SK-N-MC (cell line): ENCODE measurements at places on chromosomes 3 and 15.

GRCh38 chr3:183159333-183159732, 3.2 kb downstream of the LAMP3 start:
- DNase-seq: no peak

DNA sequence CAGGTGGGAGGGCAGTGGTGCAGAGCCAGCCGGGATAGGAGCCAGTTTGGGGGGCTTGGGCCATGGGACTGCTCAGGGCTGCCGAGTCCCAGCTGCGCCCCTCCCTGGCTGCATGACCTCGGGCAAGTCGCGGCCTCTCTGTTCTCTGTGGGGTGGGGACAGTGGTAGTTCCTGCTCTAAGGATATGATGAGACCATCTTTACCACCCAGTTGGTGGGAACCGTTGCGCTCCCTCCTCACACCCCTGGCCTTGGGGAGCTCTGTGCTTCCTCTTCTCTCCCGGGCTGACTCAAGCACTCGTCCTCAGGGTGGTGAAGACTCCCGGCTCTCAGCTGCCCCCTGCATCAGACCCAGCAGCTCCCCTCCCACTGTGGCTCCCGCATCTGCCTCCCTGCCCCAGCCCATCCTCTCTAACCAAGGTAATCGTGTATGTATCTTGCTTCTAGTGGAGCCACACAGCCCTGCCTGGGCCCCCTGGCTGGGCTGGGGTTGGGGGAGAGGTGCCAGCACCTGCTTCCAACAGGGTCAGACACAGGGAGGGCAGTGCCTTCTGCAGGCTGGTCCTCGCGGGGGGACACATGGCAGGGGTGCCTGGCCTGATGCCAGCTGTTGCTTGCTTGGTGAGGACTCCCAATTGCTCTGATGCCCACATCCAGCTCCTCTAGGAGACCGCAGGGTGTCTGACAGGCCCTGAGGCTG, 15.1 kb upstream of the STAB1 start:
- no peak for DNase-seq

DNA sequence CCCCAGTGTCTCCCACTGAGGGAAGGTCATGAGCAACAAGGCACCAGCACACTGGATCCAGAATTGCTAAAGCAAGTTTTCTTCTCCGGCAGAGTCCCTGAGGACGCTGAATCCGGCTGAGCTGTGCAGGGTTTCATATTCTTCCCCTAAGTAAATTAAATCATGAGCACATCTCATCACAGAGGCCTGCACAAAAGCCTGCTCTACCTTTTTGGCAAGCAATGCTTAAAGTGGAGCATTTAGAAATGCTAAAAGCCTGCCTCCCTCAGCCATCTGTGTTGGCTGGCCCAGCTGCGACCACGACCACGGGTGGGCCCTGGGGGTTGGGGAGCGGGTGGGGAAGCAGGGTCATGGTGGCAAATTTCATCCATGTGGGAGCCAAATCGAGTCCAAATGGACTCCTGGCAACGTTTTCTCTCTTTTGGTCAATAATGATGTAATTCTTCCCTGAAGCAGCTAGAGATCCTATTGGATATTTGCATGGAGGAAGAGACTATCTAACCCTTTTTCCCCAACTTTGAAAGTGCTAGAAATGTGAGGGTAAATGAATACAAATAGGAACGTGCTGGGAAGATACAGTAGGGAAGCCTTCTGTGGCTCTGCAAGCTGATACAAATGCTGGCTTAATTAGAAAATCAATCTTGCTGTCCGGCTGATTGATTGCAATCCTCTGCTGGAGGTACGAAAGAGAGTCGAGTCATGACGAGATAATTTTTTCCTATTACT, 532.8 kb upstream of the TBL1XR1 start:
- no peak for DNase-seq

DNA sequence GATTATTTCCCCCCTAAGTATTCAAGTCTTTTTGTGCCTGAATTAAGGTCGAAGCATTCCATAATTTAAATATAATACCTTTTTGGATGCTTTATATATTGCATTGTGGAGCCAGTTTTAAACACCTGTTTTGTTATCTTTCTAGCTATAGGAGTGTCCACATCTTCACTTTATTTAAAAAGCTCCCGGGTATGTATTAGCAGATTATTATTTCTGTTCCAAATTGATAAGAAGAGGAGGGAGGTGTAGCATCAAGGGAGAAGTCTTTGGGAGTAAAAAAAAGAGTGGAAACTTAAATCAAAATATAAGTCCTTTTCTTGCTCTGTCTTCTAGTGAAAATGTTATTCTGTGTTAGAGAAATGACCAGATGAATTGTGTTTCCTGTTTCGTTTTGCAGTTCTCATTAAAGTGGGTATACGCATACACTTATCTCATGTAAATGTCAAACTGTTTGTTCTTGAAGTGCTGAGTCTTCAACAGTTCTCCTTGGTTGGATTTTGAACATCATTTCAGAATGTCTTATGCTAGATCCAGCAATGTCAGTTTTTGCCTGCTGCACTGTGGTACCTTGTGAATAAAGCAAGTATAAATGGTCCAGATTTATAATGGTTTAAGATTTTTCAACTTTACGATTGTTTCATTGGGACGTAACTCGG, 105.8 kb downstream of the FNDC3B start:
- DNase-seq: no peak
